Right lobe of liver (tissue), 6 donors: ENCODE measurements at places on chromosomes 12 and 14.

DNA sequence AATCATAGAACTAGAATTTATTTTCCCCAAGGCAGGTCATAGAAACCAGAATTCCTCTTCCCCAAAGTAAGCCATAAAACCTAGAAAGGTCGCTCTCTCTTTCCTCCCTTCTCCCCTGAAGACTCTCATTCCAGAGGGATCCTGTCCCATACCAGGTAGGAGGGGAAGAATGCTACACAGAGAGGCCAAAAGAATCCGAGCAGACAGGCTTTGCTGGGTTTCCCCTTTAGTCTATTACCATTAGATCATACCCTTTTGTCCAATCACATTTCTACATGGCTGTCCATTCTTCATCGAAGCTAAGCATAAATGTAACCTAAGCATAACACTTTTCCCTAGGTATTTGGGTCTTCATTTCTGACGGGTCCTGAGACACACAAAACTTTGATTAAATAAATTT lies 204.5 kb downstream of the SPTSSA start:
- DNase-seq = no peak

GRCh38 chr12:88726806-88727720 lies 146.8 kb upstream of the KITLG start:
- DNase-seq = no peak

DNA sequence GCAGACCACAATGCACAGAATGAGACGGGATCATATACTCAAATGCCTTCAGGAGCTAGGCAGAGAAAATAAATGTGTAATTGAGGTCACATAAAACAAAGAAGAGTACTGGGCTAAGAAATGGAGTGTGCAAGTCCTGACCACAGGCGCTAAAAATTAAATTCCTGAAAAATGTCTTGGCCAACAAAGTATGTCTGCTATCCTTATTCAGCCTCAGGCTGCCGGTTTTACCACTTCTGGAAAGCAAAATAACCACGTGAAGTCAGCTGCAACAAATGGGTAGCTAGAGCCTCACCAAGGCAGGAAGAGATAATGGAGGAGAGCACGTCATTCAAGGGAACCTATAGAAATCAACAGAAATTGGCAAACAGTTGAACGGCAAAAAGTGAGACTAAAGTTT lies 3.1 kb downstream of the PYGL start:
- DNase-seq = no peak

DNA sequence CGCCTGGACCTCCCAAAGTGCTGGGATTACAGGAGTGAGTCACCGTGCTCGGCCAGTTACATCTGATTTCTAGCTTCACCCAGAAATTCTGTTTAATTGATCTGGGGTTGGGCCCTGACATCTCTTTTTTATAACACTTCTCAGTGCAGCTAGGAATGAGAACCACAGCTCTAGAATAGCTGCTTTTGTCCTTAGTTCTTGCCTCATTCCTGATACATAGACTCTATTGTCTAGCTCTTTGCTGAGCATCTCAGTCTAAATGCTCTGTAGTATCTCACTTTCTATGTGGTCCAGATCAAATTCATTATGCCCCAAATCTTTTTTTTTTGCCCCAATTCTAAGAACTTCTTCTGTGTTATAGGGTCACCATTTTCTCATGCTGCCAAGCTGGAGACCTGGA lies 29.9 kb upstream of the FUT8 start:
- no peak for DNase-seq

- no peak for DNase-seq
These were observed 32.3 kb upstream of the MMP17 start for GRCh38 chr12:131795690-131796410.

DNA sequence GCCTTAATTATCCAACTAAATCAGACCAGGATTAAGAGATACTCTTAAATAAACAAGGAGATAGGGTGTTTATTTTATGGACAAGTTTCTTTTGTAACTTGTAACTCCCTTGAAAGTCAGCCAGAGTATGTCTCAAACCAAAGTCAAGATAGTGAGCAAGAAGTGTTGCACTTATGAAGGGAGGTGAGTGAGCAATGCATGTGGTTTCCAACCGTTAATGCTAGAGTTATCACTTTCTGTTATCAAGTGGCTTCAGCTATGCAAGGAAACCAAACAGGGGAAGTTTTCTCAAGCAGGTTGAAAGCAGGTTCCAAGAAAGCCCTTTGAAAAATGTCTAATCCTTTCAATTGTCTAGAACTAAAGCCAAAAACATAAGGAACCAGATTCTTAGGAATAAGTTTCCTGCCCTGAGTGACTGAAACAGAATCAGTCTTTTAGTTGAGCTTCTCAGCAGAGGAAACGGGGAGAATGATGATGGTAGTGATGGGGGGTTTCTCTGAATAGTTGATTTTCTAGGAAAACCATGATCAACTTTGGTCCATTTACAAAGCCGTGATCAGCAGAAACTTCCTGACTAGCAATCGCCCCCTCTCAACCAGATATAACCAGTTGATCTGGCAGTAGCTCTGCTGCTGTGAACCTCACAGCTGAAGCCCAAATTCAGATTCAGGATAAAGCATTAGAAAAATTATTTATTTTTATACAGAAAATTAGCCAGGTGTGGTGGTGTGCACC lies 128.4 kb downstream of the DAD1 start:
- DNase-seq = no peak

DNA sequence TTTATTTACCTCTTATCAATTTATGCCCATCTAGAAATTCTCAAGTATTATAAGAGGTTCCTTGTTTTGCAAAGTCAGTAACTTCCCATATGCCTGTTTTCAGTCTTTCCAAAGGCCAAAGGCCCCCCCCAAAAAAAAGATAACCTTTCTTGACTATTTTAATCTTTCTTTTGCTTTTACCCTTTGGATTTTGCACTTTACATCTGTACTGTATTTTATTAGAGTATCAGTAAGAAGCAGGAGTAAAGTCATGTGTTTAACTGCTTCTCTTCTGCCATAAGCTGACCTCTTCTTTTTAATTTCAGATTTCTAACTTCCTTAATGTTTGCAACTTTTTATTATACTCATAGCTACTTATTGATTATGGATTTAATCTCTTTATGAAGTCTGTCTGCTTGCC lies 716.4 kb upstream of the NOVA1 start:
- DNase-seq = no peak
